HS-5 (cell line): ENCODE measurements at places on chromosomes 4 and X.

DNA sequence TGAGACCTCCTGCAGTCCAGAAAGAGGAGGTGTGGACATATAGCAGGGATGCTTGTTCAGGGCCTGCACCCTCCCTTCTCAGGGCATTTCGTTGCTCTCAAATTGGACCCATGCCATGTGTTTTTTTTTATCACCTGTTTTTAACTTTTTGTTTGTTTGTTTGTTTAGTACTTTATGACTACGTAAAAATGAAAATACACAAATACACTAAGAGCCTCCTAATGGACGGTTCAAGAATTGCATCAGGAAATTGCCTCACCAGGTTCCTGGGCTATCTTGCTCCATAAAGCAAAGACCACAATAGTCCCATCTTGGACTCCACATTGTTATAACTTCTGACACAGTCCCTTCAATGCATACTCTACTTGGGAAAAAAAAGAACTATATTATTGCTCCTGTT, 1685.9 kb upstream of the TENM3 start:
- DNase-seq = no peak

GRCh38 chr4:15353207-15353606, 74.6 kb upstream of the C1QTNF7 start:
- no peak for DNase-seq

- DNase-seq = peak; percentile 18
Observed at GRCh38 chr4:156892805-156893204, 78.8 kb downstream of the PDGFC start.

DNA sequence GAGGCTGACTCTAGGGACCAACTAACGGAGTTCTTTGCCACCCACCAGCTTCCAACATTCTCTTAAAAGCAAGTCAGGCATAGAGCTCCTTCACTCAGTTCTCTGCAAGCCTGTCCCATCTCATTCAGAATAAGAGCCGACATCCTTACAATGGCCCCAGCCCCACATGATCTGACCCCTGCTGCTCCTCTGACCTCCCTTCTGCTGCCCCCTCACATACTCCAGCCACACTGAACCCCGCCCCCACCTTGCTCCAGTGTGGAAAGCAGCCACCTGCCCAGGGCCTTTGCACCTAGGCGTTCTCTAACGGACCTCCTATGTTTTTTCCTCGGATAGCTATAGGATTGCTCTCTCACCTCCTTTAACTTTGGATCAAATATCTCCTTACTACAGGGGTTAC, 143.2 kb upstream of the ETNPPL start:
- DNase-seq = no peak

GRCh38 chrX:112761242-112762207, 79.1 kb downstream of the AMOT start:
- no peak for DNase-seq

- no peak for DNase-seq
Observed at GRCh38 chrX:79259073-79259689, 108.0 kb downstream of the ITM2A start.

DNA sequence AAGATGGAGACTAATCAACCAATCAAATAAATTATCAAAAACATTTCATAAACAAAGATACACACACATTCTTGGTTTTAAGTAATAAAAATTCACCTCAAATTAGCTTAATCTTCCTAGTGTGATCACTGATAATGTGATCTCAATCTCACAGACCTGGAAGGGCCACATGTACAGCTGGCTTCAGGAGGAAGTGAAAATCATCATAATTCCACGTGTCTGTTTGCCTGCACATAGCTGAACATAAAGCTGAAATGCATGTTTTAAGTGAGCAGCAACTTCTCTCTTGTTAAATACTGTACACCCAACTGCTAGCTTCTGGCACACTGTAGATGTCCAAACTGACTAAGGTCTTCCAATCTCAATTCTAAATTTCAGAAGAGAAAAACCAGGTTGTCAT, 53.8 kb downstream of the ARHGAP6 start:
- no peak for DNase-seq

DNA sequence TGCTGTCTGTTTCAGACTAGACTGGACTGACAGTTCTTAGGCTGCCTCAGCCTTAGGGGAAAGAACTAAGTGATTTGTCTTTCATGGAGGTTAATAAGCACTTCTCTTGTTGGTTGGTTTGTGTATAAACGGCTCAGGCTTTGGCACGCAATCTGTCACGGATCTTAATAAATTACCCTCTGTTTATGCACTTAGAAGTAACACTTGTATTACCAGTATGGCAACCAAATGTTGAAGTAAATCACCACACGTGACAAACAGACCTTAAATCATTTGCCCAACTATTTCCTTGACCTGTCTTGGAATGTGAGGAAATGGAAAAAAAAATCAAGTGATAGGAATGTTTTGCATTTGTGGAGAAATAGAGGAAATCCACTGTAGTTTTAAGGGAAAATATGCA, 69.9 kb downstream of the TEX13A start:
- no peak for DNase-seq

DNA sequence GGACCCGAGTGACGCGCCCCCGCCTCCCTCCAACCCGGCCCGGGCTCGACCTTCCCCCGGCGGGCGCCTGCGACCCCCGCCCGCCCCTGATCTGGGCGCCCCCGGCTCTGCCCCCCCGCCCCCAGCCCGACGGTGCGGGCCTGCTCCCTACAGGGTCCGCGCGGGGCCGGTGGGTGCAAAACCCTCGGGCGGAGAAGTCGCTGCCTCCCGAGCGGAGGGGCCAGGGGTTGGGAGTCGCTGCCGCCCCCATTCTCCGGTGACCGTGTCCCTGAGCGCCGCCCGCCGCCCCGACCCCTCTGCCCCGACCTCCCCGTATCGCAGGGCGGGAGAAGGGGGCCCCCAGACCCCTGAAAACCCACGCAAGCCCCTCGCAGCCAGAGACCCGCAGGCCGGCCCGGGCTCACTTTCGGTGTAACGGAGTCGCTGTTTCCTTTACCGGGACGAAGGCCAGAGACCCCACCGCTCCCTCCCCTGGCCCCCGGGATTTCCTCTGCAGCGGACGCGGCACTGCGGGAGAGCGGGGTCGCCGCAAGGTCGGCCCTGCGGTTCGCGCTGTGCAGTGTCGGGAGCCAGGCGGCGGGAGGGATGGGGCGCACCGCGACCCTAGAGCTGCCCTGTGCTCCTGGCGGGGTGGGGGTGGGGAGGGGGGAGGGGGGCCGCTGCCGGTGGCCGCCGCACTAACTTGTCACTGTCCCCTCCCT, 729 bp upstream of the CPLX1 start:
- DNase-seq = no peak

DNA sequence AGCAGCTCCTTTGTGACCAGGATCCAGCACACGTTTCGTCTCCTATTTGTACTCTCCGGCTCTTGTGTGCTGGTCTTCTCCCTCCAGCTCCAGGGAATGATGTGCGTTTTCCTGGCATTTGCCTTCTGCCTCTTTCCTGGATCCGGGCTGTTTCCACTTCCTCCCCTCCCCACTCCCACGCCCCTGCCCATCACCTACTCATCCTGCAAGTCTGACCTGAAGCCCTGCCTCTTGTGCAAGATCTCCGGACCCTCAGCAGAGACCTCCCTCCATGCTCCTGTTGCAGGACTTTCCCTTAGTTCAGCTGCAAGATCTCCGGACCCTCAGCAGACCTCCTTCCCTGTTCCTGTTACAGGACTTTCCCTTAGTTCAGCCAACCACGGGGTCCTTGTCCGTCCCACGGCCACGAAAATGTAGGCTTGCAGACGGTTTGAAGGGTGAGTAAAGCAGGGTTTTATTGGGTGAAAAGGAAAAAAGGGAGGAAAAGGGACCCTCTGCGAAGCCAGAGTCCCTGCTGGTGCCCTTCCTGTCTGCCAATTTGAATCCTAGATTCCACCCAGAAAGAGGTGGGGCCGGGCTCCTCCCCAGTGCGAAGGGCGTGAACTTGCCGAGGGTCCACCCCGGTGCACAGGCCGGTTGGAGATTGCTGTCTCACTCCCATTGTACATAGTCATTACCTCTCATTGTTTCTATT, 74.4 kb upstream of the IRF2 start:
- no peak for DNase-seq
